ENCODE measurements at places on chromosomes 16 and 17. TPM values are rescaled to one million over a fixed set of nuclear protein-coding genes. Genes with fewer than 3 reads are reported as not detected.

GRCh38 chr16:72226136-72226535 is 54.2 kb upstream of the PMFBP1 start:
- no peaks in the 10 kb centered on the region for H3K36me3 ChIP-seq
- no peak for DNase-seq
- no peak overlapping the region for H3K4me3 ChIP-seq
- no peaks in the 10 kb centered on the region for H3K27me3 ChIP-seq
- H3K4me1 ChIP-seq, result peaks cover 28% of the 10 kb centered on the region

CDH3 gene
- not detected for total RNA-seq

DNA sequence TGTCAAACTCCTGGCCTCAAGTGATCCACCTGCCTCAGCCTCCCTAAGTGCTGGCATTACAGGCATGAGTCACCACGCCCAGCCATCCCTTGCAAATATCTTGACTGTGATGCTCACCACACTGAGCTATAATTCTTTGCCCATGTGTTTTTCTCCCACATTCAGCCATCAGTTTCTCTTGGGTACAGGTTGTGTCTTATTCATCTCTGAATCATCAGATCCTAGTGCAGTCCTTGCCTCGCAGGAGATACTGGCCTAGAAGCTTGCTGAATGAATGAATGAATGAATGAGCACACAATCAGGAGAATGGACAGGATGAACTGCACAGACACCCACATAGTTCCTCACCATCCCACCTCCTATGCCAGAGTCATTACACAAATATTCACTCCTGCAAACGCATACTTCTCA is 24.4 kb upstream of the ETV4 start:
- no peaks in the 10 kb centered on the region for H3K27me3 ChIP-seq
- peaks cover 60% of the 10 kb centered on the region for H3K4me1 ChIP-seq
- H3K27ac ChIP-seq, result no peak overlapping the region
- no peak for DNase-seq
- no peak overlapping the region for H3K4me3 ChIP-seq
- no peaks in the 10 kb centered on the region for H3K36me3 ChIP-seq

DNA sequence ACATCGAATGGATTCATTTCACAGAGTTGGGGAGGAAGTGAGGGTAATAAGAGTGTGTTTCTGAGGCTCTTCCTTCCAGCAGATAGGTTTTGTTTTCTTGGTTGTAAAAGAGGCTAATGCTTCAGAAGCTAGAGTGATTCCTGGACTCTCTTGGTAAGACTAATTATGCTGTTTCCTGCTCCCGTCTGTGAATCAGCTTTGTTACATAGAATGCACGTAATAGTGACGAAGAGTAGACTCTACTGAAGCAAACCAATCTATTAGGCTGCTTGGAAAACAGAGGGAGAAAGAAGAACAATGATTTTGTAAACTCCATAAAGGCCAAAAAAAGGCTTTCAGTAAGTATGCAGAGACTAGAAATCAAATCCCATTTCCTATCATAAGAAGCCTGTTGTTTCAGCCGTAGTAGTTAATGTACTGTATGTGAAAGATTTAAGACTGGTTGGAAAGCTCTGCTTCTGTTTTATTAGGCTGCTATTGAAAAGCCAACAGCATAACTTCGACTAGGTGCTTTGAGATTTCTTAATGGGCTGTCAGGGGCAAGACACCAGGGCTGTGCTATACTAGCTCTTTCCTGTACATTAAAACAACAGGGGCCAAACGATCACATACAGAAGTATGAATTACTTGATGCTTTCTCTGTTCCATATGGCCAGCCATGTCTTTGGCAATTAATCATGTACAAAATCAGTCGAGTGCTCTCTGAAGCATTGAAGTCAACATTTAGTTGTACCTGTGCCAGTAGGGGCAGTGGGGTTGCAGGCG is 219.0 kb downstream of the FTO start:
- no peak overlapping the region for H3K4me3 ChIP-seq
- H3K27ac ChIP-seq, result no peak overlapping the region
- H3K36me3 ChIP-seq, result no peaks in the 10 kb centered on the region
- H3K27me3 ChIP-seq, result no peaks in the 10 kb centered on the region
- peaks cover 30% of the 10 kb centered on the region for H3K4me1 ChIP-seq

DNA sequence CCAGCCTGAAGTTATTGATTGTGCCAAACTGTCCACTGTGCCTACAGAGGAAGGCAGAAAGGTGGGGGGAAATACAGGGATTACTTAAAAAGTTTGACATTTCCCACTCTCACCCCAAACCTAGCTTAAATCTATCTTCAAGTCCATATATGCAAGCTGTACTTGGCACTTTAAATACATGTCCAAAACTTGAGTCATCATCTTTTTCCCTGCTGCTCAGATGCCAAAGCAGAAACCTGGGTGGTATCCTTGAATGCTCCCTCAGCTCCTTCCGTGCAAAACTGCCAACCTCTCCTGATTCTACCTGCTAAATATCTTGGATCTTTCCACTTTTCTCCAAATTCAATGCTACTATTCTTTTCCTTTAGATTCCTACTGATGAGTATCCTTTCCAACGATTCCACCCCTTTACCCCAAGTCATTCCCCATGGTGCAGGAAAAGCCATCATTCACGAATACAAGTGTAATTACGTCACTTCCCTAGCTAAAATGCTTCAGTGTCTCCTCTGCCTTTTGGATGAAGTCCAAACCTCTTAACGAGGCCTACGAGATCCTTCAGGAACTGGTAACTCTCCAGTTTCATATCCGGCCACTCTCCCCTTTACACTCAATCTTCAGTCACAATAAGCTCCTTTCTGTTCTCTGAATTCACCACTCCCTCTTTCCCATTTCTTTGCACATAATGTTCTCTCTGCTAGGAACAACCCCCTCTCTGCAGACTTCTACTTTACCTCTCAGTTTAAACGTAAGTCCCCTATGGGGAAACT is 9.3 kb downstream of the BECN1 start:
- no peak for DNase-seq
- H3K4me3 ChIP-seq, result no peak overlapping the region
- H3K27ac ChIP-seq, result no peak overlapping the region
- H3K36me3 ChIP-seq, result peaks cover 54% of the 10 kb centered on the region
- no peaks in the 10 kb centered on the region for H3K4me1 ChIP-seq

CBFA2T3 gene
- total RNA-seq, result not detected

DNA sequence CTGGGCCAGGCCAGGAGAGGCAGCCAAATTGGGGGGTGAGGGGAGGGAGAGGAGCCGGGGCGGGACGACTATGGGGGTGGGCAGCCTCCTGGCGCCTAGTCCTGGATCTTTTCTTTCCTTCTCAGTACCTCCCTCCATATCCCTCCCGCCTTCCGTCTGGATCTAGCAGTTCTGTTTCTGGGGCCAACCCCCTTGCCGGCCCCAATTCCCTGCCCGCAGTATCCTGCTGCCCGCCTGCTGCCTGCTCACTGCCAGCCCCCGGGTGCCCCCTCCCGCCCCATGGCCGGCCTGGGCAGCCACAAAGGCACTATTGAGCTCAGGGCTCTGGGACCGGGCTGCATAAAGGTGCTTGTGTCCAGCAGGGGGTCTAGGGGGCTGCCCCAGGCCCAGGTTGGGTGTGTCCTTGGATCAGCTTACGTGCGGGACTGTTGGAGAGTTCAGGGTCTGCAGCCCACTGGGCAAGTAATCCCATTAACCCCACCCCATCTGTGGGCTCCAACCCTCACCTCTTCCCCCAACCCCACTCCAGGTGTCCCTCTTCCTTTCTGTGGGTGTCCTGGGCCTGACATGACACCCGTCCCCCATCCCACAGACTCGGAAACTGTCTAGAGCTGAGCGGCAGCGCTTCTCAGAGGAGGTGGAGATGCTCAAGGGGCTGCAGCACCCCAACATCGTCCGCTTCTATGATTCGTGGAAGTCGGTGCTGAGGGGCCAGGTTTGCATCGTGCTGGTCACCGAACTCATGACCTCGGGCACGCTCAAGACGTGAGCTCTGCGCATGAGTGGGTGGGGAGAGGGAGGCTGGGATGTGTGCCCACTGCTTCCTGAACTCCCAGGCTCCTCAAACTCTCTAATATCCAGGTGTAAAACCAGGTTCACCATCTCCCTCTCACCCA is 2.0 kb downstream of the WNK4 start:
- no peaks in the 10 kb centered on the region for H3K27me3 ChIP-seq
- no peak overlapping the region for H3K27ac ChIP-seq
- peak overlapping the region; percentile 99 for H3K4me3 ChIP-seq
- peaks cover 24% of the 10 kb centered on the region for H3K36me3 ChIP-seq
- DNase-seq, result peak; percentile 52
- peaks cover 44% of the 10 kb centered on the region for H3K4me1 ChIP-seq

DNA sequence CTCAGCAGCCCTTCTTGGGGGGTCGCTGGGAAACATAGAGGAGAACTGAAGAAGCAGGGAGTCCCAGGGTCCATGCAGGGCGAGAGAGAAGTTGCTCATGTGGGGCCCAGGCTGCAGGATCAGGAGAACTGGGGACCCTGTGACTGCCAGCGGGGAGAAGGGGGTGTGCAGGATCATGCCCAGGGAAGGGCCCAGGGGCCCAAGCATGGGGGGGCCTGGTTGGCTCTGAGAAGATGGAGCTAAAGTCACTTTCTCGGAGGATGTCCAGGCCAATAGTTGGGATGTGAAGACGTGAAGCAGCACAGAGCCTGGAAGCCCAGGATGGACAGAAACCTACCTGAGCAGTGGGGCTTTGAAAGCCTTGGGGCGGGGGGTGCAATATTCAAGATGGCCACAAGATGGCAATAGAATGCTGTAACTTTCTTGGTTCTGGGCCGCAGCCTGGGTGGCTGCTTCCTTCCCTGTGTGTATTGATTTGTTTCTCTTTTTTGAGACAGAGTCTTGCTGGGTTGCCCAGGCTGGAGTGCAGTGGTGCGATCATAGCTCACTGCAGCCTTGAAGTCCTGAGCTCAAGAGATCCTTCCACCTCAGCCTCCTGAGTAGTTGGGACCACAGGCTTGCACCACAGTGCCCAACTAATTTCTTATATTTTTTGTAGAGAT is 3.4 kb downstream of the STH start:
- H3K4me1 ChIP-seq, result peaks cover 43% of the 10 kb centered on the region
- no peaks in the 10 kb centered on the region for H3K36me3 ChIP-seq
- H3K27ac ChIP-seq, result no peak overlapping the region
- H3K4me3 ChIP-seq, result peak overlapping the region; percentile 67
- 0 out of 2 replicates have a peak, but pooled peaks cover 1% of the 10 kb centered on the region for H3K27me3 ChIP-seq

DNA sequence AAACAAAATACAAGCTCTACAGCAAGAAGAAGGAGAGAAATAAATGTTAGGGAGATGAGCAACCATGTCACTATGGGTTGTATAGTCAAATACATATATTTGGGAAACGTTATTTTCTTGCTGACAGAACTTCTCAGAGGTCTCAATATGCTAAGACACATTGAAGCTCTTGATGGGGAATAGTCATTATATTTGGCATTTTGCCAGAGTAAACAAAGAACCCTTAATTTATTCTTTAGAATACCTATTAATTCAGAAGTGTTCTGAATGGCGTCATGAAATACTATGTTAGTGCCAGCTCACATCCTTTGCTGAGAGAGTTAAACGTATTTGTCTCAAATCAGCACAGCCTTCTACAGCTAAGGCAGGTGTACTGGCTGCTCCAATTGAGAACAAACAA is 458.9 kb downstream of the CDH13 start:
- no peaks in the 10 kb centered on the region for H3K36me3 ChIP-seq
- H3K4me3 ChIP-seq, result no peak overlapping the region
- H3K4me1 ChIP-seq, result no peaks in the 10 kb centered on the region

DNA sequence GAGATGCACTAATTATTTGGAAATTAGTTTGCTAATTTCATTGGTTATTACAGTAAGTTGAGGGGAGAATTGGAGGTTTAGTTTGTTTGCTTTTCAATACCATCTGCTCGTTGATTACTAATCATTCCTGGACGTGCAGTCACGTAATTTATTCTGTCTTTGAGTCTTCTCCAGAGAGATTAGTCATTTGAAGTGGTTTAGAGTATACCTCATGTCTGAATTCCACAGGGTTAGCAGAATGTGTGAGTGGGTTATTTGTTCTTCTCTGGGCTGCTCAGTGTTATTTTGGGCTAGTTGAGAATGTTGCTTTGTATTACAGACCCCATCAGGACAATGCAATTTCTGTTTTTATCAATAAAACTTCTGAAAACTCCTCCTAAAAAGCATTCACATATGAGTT is 265.0 kb downstream of the RBFOX1 start:
- no peaks in the 10 kb centered on the region for H3K36me3 ChIP-seq
- no peak for DNase-seq
- no peaks in the 10 kb centered on the region for H3K27me3 ChIP-seq
- H3K4me1 ChIP-seq, result no peaks in the 10 kb centered on the region
- H3K27ac ChIP-seq, result no peak overlapping the region
- H3K4me3 ChIP-seq, result no peak overlapping the region

DNA sequence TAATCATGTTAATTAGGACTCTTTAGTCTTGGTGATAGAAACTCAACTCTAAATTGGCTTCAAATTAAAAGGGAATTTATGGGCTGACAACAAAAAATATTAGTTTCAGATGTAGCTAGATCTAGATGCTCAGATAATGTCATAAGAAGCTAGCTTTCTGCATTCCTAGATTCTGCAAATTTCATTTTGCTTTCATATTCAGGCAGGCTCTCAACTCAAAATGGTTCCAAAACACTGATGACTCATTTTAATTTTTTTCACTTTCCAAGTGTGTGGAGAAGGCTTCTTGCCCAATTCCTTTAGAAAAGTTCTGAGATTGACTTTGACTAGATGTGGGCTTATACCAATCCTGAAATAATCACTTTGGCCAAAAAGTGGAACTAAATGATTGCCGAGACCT is 236.7 kb upstream of the GOT2 start:
- no peak for DNase-seq
- H3K27ac ChIP-seq, result no peak overlapping the region
- no peaks in the 10 kb centered on the region for H3K36me3 ChIP-seq

GRCh38 chr16:87948119-87948545 is 3.1 kb upstream of the BANP start:
- H3K4me1 ChIP-seq, result peaks cover 71% of the 10 kb centered on the region
- H3K27ac ChIP-seq, result peak overlapping the region; percentile 84
- no peaks in the 10 kb centered on the region for H3K27me3 ChIP-seq
- peak; percentile 63 for DNase-seq
- H3K4me3 ChIP-seq, result peak overlapping the region; percentile 51

GRCh38 chr16:85607796-85608514 is 5.2 kb upstream of the GSE1 start:
- H3K36me3 ChIP-seq, result peaks cover 7% of the 10 kb centered on the region
- no peaks in the 10 kb centered on the region for H3K27me3 ChIP-seq
- H3K4me3 ChIP-seq, result no peak overlapping the region
- no peak overlapping the region for H3K27ac ChIP-seq
- DNase-seq, result no peak

DNA sequence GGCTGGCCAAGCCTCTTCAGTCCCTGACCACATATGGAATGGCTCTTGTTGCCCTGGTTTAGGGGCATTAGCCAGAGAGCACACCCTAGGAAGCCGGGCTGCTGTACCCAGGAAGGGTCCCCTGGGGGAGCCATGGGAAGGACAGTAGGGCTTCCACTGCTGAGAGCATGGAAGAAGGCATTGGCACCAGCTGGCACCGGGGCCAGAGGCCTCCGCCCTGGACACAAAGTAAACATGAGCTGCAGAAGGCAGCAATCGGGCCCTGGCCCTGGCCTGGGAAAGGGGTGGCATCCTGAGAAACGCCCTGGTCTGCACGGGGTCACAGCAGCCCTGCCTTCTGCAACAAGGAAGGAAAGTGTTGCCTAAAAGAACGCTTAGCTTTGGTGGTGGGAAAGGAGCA is 49.4 kb downstream of the VAC14 start:
- no peaks in the 10 kb centered on the region for H3K27me3 ChIP-seq
- no peak for DNase-seq
- H3K4me3 ChIP-seq, result no peak overlapping the region
- H3K27ac ChIP-seq, result no peak overlapping the region
- H3K4me1 ChIP-seq, result peaks cover 38% of the 10 kb centered on the region
- peaks cover 8% of the 10 kb centered on the region for H3K36me3 ChIP-seq

- H3K27ac ChIP-seq, result no peak overlapping the region
- no peaks in the 10 kb centered on the region for H3K27me3 ChIP-seq
- H3K36me3 ChIP-seq, result peaks cover 72% of the 10 kb centered on the region
- no peak for DNase-seq
These were observed 32.6 kb downstream of the MED13 start for GRCh38 chr17:62032480-62032879.
